Transverse colon (tissue), 4 donors: ENCODE measurements at places on chromosomes 5 and 9. TPM values are rescaled to one million over a fixed set of nuclear protein-coding genes. Genes with fewer than 3 reads are reported as not detected.
A peak's percentile ranks its signal among the peaks of the same experiment; 100 is the strongest.

- no peak for DNase-seq
- H3K27ac ChIP-seq, result no peak overlapping the region
- no peaks in the 10 kb centered on the region for H3K36me3 ChIP-seq
- no peaks in the 10 kb centered on the region for H3K27me3 ChIP-seq
- peaks cover 5% of the 10 kb centered on the region for H3K4me1 ChIP-seq
These were observed 85.1 kb downstream of the SSBP2 start for GRCh38 chr5:81665795-81666194.

GRCh38 chr5:151742870-151743294 lies 15.5 kb downstream of the ATOX1 start:
- no peak overlapping the region for H3K27ac ChIP-seq
- no peaks in the 10 kb centered on the region for H3K27me3 ChIP-seq
- H3K4me3 ChIP-seq, result no peak overlapping the region
- no peaks in the 10 kb centered on the region for H3K36me3 ChIP-seq
- DNase-seq, result peak; percentile 22

DNA sequence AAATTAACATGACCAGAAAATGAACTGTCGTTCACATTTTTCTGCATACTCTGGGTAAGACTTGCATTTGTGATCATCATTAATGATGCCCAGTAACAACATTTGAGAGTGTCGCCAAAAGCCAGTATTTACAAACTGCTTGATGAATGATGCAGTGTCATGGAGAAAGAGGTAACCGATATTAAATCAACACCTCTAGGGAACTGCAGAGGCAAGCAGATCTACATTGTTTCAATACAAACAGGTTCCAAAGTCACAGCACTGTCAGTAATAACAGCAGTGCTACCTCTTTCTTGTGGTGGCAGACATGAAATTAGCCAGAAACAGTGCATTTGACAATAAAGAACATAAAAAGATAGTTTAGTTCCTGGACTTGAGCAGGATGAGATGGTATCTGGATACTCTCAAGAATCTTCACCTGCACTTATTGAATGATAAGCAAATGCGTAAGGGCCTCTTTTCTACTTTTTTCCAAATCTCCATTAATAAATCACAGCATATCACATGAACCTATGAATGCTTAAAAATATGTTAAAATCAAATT lies 456.6 kb downstream of the ARHGEF28 start:
- DNase-seq, result no peak
- no peaks in the 10 kb centered on the region for H3K27me3 ChIP-seq
- no peaks in the 10 kb centered on the region for H3K36me3 ChIP-seq
- H3K27ac ChIP-seq, result no peak overlapping the region

- DNase-seq, result peak; percentile 81
- peak within 1 kb of the TSS; percentile 73 for H3K4me3 ChIP-seq
- H3K4me1 ChIP-seq, result peaks cover 40% of the 10 kb centered on the region
- no peaks in the 10 kb centered on the region for H3K27me3 ChIP-seq
These were observed at the start of gene CCDC69 for GRCh38 chr5:151223447-151224264. Gene CCDC69 (minus strand): TSS chr5:151224092. CDS start chr5:151223970, 122 bp downstream.

The OR1L4 gene
- total RNA-seq, result not detected

The TAF11L5 gene
- not detected for total RNA-seq

DNA sequence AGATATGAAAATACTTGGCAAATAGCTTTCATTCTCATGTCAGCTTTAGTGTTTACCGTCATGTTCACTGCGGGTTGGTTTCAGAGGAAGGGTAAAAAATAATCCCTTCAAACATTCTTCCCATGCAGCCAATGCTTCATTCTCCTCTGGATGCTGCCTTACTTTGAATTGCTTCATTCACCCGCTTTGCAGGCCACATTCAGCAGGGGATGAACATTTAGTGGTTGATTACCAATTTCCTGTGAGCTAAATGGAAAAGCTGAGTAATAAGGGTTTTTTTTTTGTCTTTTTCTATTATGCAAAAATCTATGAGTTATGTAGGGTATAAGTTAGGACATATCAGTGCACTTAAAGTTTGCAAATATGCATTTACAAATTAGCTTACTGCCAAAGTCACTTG lies 96.3 kb upstream of the MEF2C start:
- no peaks in the 10 kb centered on the region for H3K27me3 ChIP-seq
- no peaks in the 10 kb centered on the region for H3K36me3 ChIP-seq
- no peak for DNase-seq
- no peak overlapping the region for H3K4me3 ChIP-seq
- H3K27ac ChIP-seq, result no peak overlapping the region
